ENCODE measurements at places on chromosomes 16 and 17.
A peak's percentile ranks its signal among the peaks of the same experiment; 100 is the strongest.

DNA sequence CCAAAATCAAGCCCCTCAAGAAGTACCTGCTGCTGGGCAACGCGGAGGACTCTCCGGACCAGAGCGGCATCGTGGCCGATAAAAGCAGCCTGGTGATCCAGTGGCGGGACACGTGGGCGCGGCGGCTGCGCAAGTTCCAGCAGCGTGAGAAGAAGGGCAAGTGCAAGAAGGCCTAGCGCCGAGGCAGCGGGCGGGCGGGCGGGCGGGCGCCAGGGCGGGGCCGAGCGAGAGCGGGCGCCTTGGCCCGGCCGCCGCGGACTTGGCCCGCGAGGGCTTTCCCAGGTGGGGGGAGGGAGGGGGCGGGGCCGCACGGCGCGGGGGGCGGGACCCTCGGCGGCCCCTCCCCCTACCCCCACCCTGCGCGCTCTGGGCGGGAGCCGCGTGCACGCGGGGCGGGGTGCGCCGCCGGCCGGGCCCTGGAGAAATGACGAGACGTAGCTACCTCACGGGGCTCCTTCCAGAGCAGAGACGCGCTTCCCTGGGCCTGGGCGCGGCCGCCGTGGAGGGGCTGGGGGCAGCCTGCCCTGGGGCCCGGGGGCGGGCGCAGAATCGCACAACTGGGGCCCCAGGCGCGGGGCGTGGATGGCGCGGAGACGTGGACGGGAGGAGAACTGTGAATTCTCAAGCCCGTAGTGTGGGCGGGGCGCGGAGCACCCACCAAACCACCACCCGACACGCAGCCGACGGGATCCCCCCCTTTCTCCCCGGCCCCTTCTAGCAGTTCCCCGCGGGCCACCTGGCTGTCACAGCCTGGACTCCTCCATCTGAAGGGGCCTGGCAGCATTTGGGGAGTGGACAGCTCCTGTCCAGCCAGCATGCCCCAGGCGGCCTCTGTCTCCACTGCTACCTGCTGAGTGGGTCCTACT lies 218.7 kb downstream of the NTN1 start:
- DNase-seq, result peak; percentile 32

DNA sequence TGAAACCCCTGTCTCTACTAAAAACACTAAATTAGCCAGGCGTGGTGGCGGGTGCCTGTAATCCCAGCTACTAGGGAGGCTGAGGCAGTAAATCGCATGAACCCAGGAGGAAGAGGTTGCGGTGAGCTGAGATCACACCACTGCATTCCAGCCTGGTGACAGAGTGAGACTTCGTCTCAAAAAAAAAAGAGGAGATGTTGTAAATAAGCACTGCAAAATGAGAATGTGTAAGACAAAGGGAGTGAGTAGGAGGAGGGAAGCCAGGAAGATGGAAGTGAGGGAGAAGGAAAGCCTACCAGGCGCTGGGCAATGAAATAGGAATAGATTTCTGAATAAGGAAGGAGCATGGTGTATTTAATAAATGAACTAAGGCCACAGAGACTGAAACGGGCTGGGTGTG lies 8.7 kb upstream of the PRPF8 start:
- DNase-seq, result no peak

DNA sequence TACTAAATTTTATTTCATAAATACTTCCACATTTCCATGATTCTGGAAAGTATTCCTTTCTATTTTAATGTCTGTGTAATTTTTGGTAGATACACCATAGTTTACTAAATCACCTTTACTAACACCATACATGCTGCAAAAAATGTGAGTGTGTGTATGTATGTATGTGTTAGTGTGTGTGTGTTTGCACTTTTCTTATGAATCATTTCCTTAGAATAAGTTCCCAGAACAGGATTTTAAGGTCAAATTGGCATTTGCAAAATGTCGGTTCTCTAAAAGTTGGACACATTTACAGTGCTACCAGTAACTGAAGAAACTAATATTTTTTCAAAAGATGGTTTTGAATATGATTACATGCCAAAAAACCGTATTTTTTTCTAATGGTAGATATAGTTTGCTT lies 137.1 kb downstream of the CYB561 start:
- no peak for DNase-seq

GRCh38 chr17:17691468-17692263 lies 10.4 kb downstream of the RAI1 start:
- DNase-seq, result no peak

GRCh38 chr17:32342603-32343325 lies 791 bp upstream of the C17orf75 start:
- DNase-seq, result no peak

- DNase-seq, result peak; percentile 49
These were observed 32.9 kb downstream of the TK2 start for GRCh38 chr16:66516808-66517585.

DNA sequence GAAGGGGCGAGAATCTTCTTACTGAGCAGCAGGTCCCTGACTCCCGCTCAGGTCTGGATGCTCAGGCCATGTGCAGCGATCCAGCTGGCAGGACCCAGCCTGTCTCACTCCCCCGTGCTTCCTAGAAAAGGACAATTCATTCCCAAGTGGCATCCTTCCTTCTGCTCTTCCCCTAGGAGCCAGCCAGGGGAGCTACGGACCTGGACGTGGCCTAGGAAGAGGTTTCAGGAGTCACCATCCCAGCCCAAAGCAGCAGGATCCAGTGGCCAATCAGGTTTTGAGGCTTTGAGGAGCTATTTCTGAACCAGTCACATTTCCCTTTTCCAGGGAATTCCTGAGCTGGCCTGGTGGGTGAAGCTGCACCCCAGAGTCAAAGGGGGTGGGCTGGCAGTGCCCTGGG lies 7.8 kb upstream of the CD79B start:
- DNase-seq, result no peak

DNA sequence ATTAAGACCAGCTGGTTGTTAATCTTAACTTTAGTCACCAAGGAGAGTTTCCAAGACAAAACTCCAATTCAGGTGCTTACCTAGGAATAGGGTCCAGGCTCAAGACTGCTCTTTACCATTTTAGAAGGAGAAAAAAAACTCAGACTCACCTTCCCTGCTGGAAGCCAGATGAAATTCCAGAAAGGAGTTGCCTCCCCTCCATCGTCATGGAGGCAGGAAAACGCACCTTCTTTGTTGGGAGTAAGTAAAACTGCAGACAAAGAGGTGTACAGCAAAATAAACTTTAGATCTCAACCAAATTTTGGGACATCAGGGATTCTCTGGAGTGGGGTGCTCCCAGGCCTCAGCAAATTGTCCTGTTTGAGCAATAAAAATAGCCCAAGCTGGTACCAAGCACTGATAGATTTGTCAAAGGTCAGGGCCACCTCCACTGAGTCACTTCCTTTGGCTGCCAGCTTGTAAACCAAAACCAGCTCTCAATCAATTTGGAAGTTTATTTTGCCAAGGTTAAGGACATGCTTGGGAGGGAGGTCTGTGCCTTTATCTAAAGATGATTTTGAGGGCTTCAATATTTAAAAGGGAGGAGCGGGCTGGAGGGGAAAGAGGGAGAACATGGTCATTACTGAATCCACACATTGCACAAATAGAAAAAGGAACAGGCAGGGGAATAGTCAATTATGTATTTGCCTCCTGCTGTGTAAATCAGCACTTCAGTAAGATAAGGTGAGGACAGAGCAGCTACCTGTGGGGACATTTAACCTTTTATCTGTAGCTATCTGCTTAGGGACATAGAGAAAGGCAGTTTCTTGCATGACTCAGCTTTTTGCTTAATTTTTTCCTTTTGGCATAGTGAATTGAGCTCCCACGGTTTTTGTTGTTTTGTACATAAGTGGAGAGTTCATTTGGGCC lies 1.5 kb upstream of the ALDH3A2 start:
- no peak for DNase-seq

DNA sequence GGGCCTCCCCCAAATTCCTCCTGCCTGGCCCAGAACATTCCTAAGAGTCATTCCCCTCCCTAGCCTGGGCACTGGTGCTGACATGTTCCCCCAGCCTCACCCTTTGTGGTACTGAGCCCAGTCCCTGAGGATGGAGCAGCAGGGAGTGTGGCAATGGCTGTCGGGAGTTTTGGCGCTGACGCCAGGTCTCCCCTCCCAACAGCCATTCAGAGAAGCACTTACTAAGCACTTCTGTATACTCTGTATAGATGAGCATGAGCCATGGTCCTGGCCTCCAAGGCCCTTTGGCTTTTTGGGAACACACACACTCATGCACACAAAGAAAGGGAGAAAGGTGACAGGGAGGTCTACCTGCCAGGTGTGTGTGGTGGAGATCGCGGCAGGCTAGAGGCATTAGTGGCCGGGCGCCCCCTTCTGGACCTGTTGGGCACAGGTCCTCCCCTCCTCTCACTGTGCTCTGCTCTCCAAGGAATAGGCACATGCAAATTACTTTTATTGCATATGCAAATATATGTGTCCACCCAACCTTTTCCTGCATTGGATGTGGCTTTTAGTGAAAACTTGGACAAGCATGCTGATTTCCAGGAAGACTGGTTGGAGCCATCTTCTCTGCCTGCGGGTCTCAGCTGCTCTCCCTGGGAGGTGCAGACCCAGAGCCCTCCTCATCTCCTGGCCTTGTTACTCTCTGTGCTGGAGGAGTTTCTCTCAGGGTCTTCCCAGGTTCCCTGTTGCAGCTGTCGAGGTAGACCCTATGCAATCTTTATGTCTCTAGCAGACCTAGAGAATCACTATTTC lies 17.4 kb upstream of the C17orf107 start:
- no peak for DNase-seq

- DNase-seq, result no peak
These were observed at the start of gene EVPL for GRCh38 chr17:76027159-76027839. Gene EVPL (minus strand): TSS chr17:76027306. CDS start chr17:76027198, 108 bp downstream.

GRCh38 chr16:19294156-19294649 lies 8.7 kb downstream of the CLEC19A start:
- DNase-seq, result no peak

DNA sequence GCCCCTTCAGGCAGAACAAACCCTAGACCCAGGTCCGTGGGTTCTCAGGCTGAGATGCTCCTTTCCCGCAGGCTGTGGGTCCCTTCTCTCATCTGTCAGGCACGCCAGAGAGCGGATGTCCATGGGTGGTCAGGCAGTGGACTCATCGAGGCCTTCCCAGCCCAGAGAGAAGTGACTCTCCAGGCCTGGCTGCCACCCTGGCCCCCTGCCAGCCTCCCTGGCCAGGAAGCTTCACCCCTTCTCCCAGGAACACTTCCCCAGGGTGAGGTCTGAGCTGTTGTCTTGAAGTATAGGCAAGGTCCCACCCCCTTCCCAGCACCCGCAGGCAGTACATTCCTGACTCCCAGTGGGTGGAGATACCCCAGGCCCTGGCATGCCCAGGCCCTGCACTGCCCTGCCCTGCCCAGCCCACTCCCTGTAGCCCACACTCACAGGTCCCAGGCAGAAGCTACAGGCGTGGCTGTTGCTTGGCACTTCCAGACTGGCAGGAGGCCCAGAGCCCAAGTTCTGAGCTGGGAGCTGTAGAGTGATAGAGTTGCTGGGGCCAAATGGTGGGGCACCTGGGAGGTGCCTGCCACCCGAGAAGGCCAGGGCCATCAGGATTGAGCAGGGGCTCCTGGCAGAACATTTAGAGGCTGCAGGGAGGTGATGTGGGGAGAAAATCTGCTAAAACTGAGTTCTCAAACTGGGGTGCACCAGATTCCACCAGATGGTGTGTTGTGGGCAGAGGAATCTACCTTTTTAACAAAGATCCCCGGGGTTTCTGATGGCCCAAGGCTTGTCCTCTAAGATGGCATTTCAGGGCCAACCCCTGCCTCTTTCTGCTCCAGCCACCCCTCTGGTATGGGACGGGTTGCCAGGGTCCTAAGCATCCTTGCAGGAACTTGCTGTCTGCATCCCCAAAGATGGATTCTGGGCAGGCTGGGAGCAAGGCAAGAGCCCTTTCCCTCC lies 6.7 kb downstream of the ITGA3 start:
- DNase-seq, result no peak

DNA sequence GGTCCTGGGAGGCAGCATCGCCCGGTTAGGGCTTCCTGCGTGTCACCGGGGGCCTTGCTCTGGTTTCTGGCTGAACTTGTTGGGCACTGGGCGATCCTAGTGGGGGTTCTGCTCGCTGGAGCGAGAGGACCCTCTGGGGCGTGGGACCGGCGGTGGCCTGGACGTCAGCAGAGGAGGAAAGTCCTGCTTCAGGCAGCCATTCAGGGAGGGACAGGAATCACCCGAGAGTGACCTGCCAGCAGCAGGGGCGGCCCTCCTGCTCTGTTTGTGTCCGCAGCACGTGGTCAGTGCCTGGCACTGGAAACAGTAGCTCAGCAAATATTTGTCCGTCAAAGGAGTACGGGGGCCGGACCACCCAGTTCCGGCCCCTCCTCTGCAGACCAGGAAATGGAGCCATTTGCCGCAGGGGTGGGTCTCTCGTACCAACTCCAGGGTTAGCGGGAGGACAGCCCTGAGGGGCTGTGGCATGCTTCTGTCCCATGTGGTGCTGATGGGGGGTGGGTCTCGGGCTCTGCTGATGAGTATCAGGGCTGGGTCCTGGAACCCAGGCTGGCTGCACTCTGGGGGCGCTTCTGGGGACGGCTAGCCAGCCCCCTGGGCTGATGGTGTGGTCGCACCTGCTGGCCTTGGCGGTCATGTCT lies 48.3 kb downstream of the BAIAP2 start:
- no peak for DNase-seq

DNA sequence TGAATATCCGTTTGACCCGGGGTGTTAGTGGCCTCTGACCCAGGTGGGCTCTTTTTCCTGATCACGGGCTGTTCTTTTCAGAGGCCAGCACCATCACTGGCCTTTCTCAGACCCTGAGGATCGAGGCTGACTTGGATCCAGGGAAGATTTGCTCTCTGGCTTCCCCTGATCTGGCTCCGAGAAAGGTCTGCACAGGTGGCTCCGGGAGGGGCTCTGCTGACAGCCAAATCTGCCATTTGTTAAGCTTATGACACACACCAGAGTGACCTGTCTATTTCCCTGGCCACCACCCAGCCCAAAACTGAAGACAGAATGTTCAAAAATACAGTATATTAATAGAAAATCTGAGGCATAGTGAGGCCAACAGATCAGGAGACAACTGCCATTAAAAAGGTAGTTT lies 221.8 kb upstream of the TNRC6C start:
- no peak for DNase-seq

- DNase-seq, result no peak
These were observed 6.6 kb downstream of the PDP2 start for GRCh38 chr16:66886914-66887313.

GRCh38 chr17:67993153-67993997 lies 2.9 kb downstream of the C17orf58 start:
- DNase-seq, result peak; percentile 45

GRCh38 chr17:55760643-55761355 lies 9.9 kb downstream of the PCTP start:
- no peak for DNase-seq

- no peak for DNase-seq
These were observed 68.0 kb upstream of the MRTFB start for GRCh38 chr16:14003074-14003570.

GRCh38 chr17:38628441-38628840 lies 22.7 kb upstream of the SRCIN1 start:
- no peak for DNase-seq

Measured in stimulated activated CD8-positive, alpha-beta memory T cell treated with anti-CD3 and anti-CD28 coated beads, Interleukin-7, amount 100 ng/mL, for 1 hour (primary cell).